T-cell (primary cell): ENCODE measurements at places on chromosomes 3 and 15.

- DNase-seq, result no peak
These were observed 25.5 kb downstream of the RFT1 start for GRCh38 chr3:53104762-53105161.

GRCh38 chr3:147851062-147851461 is 441.9 kb downstream of the ZIC1 start:
- no peak for DNase-seq

DNA sequence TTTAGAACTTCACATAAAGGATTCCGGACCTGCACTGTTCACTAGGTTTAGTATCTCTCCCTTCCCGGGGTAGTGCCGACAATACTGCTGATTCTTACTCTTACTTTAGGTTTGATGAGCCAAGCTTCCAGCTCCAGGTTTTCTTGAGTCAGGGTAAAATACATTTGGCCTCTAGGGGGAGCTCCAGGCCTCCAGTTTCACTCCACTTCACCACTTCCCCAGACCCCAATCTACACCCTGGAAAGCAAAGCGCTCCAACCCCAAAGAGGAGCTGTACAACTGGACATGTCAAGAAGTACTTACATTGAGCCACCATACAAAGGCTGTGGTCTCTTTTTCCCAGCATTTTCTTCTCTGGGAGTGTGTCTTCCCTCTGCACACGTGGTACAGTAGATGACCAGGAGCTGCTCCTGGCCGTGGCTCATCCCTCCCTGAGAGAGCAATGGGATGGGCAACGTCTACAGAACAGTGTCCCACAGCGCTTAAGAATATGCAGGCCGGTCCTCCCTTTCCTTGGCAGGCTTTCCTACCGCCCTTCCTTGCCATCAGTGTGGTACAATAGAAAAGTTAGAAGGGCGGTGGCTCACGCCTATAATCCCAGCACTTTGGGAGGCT is 93.9 kb upstream of the CCDC80 start:
- DNase-seq, result peak; percentile 67

DNA sequence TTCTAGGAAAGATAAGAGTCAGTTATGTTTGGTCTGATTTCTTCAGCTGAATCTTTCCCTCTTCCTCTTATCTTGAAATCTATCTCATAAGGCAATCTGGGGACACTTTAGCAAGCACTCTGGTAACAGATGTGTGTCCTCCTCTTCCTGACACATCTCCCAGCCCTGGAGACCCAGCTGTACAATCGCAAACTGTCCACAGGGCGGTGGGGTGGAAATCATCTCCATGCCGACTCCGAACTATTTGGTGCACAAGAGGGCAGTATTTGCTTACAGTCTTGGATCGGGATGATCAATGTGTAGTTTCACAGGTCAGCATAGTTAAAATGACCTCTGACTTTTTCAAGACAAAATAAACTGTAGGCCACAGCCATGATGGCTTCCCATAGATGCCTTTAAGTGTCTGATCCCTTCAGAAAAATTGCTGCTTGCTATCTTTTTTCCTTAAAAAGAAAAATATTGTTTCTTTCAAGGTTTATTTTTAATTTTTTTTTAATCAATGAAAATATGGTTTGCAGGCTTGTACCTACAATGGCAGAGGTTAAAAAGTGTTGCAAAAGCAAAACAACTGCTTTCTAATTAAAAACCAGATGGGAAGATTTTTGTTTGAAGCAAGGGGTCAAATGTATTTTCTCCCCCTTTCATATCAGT is 17.7 kb downstream of the EEFSEC start:
- DNase-seq, result no peak

DNA sequence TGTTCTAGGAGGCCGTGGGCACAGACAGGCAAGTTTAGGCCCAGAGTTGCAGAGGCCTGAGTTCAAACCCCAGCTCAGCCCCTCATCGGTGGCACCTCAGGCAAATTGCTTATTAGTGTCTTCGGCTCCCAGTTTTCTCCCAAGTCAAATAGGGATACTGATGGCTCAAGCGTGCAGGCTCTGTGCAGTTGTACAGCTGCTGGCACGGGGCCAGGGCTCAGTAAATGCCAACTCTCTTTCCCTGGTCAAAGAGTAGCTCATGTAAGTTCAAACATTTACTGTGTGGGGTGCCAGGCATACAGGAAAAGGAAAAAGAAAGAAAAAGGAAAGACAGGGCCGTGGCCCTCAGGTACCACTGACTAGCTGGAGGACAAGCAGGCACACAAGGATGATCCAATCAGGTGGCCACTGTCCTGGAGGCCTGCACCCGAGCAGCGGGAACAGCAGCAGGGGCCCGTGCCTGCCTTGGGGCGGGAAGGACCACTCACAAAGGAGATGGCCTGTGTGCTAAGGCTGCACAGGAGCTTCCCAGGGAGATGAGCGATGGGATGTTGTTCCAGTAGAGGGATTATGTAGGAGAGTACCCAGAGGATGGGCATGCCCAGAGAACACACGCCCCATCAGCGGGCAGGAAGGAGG is 70.8 kb downstream of the TBC1D2B start:
- no peak for DNase-seq

GRCh38 chr3:119562307-119562961 is 3.0 kb upstream of the CD80 start:
- DNase-seq, result peak; percentile 17

GRCh38 chr15:55588070-55588814 is at the start of gene PYGO1:
PYGO1 (minus strand) TSS chr15:55588345; CDS start chr15:55587883, 462 bp downstream.
- DNase-seq, result no peak

DNA sequence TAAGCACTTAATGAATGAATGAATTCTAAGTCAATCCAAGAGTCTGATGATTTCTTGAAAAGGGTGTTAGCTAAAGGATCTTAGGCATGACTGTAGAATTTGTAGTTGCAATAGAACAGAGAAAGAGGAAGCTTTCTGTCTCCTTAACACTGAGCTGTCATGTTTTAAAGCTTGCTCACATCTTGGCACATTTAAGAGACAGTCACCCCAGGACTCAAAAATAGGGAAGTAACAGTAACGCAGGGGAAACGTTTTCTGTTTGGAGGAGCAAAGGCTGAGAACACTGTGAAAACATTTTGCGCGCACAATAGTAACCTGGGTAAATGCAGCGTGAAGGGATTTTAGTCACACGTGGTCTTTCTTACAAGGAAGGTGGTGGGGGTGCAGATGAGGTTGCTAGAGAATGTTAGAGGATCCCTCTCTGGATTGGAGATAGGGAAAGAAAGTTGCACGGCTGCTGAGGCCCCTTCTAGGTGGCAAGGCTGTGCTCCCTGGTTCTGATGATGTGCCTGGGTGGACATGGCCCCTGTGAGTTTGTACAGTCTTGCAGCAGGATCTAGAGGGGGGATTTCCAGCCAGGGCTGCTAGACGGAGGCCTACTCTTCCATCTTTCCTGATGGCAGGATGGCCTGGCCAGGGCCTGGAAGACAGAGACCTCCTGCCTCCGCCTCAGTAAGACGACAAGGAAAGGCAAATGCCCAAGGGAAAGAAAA is 12.0 kb downstream of the STARD5 start:
- no peak for DNase-seq

GRCh38 chr3:116007000-116007399 is 383.7 kb downstream of the GAP43 start:
- DNase-seq, result no peak

DNA sequence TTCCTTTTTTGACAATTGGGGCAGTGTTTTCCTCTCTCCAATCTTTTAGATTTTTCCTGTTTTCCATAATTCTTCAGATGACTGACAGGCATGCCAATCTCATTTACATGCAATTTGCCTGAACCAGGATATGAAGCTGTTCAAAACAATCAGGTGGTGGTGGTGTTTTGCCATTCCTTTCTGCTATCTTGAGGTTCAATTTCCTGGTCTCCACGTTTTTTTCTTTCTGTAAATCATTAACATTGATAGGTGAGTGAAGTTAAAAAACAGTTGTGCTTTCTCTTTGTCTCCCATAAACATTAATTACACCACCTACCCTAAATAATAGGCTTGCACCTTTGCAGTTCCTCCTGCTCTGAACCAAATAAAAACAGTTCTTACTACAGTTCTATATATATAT is 49.1 kb downstream of the C2CD4A start:
- DNase-seq, result no peak

DNA sequence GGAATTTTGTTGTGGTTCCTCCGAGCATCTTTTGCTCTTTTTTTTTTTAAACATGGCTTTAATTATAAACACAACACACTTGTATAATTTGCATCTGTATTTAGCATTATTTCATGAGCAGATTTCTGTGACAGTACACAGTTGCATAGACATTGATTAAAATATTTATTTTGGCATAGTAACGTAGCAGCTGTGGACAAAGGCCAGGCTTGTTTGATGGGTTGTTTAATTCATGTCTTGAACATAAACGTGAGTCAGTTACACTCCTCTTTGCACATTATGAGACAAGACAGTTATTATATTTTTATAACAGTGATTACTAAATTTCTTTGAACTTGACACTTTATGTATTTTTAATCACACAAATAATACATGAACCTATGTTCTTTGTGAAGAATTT is 182.5 kb downstream of the CACNA2D3 start:
- DNase-seq, result no peak

DNA sequence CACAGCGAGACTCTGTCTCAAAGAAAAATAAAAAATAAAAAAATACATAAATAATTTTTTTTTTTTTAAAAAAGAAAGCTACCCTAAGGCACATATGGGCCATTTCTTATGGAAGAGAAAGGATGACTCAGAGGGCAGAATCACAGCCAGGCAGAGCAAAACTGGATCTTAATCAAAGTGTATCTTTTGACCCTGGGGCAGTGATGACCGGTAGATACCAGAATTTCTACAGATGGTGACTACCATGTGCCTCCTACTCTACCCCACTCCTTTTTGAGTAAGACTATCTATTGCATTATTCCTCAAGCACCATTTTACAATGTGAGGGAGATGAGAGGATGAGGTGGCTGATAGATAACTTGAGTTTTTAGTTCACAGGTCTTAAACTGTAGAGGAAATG is 26.0 kb downstream of the TARS3 start:
- no peak for DNase-seq

- DNase-seq, result no peak
These were observed 90.4 kb upstream of the ROBO2 start for GRCh38 chr3:76949462-76949861.

DNA sequence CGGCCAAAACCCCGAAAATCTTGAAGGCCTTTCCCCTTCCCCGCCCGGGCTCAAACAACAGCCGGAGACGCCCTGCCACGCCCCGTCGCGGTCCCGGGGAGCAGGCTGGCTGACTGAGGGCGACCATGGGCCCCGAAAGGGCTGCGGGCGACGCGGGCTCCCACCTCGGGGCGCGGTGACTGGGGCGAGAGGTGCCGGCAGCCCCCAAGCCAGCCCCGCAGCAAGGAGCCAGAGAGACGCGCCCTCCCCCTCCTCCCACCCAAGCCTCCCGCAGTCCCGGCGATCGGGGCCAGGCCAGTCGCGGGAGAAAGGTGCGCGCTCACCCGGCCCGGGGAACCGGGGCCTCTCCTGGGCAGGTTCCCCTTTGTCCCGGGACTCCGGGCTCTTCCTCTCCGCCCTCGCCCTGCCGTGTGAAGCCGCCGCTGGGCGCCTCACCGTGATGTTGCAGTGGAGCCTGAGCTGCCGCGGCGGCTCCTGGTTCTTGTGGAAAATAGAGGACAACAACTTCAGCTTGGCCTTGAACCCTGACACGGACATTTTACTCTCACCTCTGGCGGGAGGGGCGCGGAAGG is 30.6 kb upstream of the ZSCAN2 start:
- peak; percentile 12 for DNase-seq

DNA sequence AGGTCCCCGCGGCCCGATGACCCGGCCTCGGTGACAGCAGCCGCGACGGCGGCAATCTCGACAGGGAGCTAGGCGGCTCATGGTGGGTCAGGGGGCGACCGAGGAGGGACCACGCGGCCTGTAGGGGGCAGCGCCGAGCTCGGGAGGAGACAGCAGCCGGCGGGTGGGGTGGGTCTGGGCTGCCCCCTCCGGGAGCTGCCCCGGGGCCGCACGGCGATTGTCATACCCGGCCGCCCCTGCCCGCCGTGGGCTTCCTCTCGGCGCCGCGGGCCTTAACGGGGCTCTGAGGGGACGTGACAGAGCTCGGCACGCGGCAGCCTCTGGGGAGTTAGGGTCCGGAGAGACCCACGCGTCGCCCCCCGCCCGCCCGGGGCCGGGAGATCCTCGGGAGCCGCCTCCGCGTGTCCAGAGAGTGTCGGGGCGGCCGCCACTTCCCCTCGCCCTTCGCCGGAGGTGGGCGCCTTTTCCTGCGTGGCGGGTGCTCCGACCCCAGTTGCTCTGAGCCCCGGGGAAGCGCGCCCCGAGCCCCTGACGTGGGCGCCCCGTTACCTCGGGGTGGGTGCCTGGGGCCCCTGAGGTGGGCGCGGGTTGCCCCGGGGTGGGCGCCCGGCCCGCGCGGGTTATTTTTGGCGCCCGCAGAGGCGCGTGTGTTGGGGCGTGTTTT is 539 bp upstream of the PLCL2 start:
- peak; percentile 57 for DNase-seq

DNA sequence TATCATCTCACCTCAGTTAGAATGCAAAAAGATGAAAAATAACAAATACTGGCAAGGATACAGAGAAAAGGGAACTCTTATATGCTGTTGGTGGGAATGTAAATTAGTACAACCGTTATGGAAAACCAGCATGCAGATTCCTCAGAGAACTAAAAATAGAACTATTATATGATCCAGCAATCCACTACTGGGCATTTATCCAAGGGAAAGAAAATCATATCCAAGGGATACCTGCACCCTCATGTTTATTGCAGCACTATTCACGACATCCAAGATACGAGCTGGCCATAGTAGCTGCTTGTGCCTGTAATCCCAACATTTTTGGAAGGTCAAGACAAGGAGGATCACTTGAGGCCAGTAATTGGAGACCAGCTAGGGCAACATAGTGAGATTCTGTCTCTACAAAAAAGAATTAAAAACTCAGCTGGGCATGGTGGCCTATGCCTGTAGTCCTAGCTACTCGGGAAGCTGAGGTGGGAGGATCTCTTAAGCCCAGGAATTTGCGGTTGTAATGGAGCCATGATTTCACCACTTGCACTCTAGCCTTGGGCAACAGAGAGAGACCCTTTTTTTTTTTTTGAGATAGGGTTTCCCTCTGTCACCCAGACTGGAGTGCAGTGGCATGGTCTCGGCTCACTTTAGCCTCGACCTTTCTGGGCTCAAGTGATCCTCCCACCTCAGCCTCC is 26.6 kb downstream of the USP50 start:
- DNase-seq, result no peak

GRCh38 chr15:73925848-73926218 is 429 bp upstream of the LOXL1 start:
- DNase-seq, result no peak

DNA sequence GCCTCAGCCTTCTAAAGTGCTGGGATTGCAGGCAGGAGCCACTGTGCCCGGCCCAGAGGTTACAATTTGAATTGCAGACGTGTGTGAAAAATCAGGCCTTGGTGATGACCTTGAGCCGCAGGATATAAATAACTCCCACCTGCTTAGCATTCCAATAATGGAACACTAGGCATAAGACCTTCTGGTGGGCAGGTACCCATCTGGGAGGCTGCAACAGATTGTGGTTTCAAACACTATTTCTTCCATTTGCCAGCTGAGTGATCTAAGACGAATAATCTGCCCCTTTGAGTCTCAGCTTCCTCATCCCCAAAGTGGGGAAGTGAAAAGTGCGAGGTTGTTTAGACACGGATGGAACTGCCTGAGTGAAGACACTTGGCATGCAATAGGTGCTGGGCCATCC is 47.7 kb upstream of the HERC1 start:
- no peak for DNase-seq

GRCh38 chr3:49133226-49133951 is 539 bp upstream of the LAMB2 start:
- DNase-seq, result no peak
